ENCODE measurements at places on chromosomes 5 and 9.

DNA sequence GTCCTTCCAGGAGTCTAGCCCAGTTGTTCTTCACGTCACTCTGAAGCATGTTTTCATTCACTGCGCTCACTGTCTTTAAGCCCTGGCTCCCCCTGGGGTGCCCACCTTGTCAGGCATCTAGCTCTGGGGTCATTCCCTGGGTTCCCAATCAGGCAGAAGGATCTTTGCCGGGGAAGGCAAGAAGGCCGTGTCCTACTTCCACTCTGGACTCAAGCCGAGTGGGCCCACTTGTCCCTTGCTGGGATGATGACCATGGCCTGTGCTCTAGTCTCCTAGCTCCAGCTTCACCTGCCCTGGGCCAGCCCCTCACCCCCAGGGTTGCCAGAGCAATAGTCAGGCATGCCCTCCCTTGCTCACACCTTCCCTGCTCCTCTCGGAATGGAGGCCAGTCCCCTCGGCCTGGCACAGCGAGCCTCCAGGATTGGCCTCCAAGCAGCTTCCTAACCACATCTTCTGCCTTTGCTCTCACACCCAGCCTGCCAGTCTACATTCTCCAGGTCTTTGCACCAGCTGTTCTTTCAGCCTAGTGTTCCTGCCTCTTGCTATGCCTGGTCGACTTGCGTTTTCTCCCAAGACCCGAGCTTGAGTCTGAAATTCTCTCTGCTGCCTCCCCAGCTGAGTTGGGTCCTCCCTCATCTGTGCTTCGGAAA, 32.2 kb upstream of the PSD2 start:
- DNase-seq, result no peak

GRCh38 chr5:168110870-168111832, 180.3 kb upstream of the WWC1 start:
- DNase-seq, result no peak

DNA sequence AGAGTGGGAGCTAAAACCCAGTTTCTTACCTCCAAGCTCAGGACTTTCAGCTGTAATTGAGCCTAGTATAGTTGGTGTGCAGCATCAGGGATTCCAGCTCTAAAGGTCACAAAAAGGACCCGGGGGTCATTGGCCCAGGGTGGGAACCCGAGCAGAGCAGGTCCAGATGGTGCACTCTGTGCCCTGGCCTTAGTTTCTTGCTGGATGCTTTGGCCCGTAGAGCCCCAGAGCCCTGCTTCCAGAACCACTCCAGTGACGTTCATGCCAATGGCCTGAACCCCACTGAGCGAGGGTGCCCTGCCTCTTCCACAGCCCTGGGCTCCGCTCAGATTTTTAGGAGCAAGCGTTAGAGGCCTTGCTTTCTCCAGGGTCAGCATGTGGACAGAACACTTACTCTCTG, 8.2 kb downstream of the SLC22A5 start:
- DNase-seq, result no peak

DNA sequence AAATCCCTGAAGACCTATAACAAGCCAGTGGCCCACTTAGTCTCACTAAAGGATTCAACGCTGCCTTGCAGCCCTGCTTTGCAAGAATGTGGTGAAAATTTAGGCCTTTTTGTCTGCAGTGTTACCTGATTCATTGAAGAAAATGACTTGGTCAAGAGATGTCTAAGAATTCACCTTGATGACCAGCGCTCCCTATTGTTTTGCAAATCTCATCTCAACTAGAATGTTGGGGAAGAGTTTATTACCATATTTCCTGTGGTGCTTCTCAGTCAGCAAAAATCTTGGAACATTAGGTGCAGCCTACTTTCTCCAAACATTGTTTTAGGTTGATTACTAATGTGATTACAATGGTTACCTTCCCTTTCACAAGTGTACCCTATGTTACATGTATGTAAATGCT, 53.5 kb downstream of the PLK2 start:
- no peak for DNase-seq

GRCh38 chr5:62600560-62601252, 22.1 kb downstream of the LRRC70 start:
- DNase-seq, result no peak

DNA sequence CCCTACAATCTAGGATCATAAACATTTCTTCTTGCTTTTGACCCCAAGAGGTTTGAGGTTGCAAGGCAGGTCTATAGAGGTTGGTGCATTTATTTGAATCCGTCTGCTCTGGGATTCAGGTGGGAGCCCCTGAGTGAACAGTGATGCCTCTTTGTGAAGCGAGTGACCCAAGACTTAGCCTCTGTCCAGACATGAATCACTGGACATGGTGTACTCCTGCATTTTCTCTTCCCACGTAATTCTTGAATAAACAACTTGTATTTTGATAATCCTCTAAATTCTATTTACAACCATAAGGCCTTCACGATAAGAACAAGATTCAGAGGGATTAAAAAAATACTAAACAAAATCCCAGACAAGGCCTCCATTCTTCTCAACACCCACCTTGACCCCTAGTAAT, 67.5 kb upstream of the PLPP6 start:
- no peak for DNase-seq

DNA sequence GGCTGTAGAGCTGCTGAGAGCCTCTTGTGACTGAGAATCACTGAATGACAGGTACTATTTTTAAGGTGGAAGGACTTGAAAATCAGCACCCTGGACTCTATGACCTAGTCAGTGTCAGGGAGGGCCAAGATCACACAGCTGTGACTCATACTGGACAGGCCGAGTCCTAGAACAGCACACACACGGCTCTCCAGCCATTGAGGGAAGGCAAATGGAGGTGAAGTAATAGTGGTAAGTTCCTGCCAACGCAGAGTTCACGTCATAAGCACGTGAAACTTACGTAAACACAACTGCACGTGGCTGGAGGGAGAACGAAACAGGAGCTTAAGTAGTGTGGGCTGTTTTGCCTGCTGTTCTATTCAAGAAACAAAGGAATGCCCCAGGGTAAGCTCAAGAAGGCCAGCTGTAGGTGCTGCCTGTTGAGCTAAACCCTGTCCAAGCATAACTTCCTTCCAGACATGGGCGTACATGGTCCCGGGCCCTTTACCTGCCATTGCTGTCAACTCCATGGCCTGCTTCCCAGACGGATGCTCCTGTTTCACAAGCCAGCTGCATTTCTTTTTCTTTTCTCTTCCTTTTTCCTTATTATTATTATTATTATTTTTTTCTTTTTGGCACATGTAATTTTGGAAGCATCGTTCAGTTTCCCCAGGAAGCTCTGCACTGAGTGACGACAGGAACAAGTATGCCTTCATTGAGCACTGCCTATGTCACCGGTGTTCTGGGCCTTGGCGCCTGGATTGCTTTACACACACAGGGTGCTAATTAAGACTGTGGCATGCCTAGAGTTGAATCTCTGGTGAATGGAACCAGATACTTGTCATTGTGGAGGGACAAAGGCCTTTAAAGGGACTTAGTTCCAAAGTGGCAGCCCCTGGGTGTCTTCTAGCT, 10.2 kb upstream of the LCP2 start:
- no peak for DNase-seq

- DNase-seq, result no peak
Measured at GRCh38 chr5:32989815-32990214, 278.7 kb downstream of the NPR3 start.

DNA sequence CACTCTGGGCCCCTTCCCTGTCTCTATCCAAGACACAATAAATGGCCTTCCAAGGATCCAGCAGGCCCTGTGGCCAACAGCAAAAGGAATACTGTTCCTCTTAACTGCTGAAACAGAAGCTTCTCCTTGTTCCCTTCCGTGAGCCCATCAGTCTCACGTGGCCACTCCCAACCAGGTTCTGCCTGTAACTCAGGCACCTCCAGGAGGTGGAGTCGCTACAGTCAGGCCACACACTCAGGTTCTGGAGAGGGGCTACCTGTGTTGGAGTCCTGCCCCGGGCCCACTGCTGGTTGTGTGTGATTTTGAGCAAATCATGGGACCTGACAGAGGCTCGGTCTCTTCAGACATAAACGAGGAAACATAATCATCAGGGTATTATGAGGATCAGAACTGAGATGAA, 10.3 kb downstream of the FAT2 start:
- no peak for DNase-seq

- DNase-seq, result no peak
Measured at GRCh38 chr5:67488885-67489284, 292.3 kb upstream of the CD180 start.

- no peak for DNase-seq
Measured at GRCh38 chr5:116396476-116397099, 178.0 kb downstream of the SEMA6A start.

GRCh38 chr9:38015906-38016305, 53.1 kb downstream of the SHB start:
- no peak for DNase-seq

- no peak for DNase-seq
Measured at GRCh38 chr9:134243778-134244467, 79.6 kb upstream of the RNU6ATAC start.

DNA sequence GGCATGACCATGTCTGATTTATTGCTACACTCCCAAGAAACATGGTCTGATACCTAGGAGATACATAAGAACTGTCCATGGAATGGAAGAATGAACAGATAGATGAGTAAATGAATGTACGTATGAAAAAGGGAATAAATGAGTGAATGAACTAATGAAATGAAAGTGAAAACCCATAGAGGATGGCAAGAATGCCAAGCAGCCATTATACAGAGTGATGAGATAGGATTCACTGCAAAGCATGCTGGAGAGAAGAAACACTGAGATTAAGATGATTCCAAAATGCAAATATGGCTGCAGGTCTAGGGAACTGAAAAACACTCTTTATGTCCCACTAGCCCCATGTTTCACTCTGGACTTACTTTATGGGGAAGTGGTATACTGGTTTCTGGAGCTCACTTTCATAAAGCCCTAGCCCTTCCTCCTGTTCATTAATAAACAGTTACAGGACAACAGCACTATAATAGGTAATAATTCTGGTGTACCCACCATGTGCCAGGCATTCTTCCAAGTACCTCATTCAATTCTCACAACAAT, 170.3 kb upstream of the RAD23B start:
- no peak for DNase-seq

DNA sequence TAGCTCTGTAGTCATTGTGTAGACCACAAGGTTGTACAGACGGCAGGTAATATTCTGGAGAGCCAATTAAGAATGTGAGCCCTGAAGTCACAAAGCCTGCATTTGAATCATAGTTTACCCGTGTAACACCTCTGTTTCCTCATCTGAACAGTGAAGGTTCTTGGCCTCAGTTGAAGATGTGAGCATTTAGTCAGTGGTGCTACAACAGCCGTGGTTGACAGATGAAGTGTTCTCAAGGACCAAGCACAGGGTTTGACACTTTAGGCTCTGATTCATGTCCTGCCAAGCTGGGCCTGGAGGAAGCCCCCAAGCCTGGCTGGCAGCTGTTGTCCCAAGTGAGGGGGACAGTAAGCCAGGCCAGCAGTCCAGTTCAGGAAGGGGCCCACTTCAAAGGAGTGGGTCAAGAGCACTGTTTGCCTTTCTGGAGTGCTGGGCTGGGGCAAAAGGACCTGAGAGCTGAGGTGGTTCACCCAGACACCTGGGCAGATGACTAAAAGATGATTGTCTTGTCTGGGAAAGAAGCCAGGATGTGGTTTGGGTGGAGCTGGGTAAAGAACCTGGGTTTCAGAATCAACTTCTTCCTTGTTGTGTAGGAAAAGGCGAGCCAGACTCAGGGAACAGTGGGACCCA, 20.7 kb downstream of the FAXDC2 start:
- no peak for DNase-seq

Measured in activated CD8-positive, alpha-beta memory T cell treated with anti-CD3 and anti-CD28 coated beads for 1 hour (primary cell).